Nucleus accumbens (tissue), 56 donors: ENCODE measurements at places on chromosomes 3 and 15.

GRCh38 chr3:16343101-16343500 is 78.1 kb downstream of the OXNAD1 start:
- no peak for DNase-seq

GRCh38 chr15:78206326-78207109 is 27.8 kb downstream of the ACSBG1 start:
- no peak for DNase-seq

DNA sequence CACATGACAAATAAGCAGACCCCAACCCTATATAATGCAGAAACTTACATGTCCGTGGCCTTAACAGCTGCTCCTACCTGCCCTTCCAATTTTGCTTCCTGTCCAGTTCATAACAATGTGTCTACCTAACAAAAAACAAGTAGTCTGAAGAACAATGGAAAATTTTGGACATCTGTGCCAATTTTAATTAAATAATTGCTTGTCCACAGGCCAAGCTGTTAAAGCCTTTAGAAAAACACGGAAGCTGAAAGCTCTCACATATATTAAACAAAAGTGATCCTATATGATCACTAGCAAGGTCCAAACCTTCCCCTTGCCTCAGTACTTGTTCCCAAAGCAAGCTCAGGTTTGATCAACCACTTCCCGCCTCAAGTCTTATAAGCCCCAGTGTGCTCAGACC is 37.1 kb downstream of the MAGI1 start:
- no peak for DNase-seq

DNA sequence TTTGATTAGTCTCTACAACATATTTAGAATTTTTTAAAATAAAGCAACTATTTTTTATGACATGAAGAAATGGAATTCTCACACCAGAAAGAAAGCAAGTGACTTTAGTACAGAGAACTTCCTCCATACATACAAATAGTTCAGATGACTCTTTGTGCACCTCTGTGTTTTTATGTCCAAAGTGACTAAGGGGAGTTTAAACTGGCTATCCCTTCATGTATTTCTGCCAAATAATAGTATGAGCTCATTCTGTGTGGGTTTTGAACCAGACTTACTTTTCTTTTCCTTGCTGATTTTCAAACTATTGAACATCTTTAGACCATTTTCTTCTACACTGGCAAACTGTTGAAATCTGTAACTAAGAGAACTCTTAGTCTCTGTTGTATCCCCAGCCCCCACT is 196.3 kb downstream of the EPHA3 start:
- no peak for DNase-seq

DNA sequence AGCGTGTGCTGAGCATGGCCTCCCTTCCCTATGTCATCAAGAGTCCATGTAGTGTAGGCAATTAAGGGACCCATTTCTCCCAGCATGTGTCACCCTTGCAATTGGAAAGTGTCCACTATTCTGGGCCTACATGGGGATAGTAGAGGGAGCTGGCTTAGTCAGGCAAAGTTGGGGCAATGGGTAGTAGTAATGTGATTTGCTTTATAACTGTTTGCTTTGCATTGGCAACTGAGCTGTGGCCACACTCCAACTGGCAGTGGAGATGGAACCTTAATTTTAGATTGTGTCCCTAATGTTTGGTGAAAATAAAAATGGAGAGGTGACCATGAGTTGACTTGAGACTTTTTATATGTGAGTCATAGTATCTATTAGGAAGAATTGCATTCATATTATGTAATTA is 97.7 kb upstream of the SAMMSON start:
- no peak for DNase-seq

DNA sequence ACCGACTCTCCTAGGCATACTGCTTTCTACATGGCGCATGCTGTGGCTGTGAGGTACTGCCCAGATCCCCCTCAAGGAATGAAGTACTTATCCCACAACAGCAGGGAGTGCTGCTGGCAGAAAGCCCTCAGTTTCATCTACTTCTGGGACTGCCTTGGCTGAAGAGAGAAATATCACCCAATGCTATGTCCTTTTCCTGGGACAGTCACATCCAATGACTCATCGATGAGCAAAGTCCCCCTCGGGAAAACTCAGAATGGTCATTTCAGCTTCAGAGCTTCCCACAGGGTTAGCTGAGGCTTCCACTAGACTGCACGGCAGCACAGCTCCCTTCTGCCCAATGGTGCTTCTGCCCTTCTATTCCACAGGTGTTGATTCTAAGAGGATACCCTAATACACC is 3.6 kb upstream of the NMD3 start:
- no peak for DNase-seq

DNA sequence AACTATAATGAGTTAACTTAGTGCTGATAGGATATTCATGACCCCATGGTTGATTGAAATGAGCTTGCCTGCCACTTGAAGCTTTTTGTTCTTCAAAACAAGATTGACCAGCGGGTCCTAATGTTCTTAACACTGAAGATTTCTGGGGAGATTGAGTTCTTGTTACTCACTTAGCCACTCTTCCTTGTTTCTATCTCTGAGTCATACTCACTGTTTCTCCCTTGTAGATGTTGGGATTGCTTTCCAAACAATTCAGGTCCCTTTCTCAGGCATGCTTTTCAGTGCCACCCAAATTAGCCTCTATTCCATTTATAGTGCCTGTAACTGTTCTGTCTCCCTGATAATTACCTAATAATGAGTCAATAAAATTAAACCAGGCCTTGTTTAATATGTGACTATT is 517.0 kb downstream of the SQOR start:
- DNase-seq, result no peak

DNA sequence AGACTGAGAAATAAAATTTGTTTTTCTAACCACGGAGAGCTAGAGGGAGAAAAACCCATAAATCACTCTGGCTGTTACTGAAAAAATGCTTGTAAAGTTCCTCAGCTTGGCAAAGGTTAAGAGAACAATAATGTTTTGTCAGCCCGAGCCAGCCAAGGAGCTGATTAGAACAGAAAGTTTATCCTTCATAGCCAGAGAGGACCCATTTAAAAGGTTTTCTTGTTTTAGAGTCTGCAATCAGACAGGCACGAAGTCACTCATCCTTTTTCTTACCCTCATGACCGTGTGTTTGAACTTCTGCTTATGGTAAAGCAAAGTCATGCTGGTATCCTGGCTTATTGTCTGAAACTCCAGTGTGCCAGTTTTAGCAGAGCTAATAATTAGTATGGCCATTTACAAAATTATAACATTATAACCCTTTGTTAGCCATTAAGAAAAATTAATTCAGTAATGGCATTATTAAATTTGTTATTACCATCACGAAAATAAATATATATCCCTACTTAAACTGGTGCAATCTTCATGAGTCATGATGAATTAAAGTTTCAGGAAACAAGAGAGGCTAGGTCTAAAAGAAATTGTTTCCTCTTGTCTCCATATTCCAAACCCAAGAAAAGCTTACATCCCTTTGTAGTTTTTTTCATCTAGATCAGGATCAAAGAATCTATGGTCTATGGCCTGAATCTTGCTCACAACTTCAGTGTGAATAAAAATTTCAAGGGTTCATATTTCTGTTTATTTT is 13.5 kb upstream of the STXBP5L start:
- no peak for DNase-seq

DNA sequence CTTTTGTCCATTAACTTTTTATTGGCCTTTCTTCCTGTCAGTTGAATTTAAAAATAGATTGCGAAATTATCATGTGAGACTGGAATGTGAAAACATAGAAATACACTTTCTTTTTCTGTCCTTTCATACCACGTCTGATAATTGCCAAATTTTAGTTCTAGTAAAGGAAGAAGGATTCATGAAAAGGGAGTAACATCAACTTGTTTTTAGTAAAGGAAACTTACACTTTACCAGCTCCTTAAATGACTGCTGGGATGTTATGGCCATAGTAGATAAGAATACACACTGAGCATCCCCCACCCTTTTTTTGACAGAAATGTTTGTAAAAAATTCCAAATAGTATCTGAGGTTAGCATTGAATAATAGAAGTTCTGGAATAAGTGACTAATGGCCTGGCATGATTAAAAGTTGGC is 137.9 kb downstream of the NEO1 start:
- no peak for DNase-seq

DNA sequence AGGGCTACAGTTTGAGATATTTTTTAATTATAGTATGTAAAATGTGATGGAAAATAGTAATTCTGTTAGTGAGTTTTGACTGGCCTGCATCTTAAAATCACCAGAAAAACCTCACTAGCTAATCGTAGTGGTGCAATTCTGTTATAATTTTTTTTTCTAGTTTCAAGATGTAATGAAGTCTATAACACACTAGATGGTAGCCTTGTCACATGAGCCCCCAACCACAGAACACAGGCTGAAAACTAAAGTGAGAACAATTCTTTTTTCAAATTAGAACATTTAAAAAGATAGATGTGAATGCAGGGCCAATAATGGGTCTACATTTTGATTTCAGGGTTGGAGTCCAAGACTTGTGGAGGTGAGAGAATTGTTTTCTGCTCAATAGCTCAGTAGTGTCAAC is 83.3 kb upstream of the KCNH8 start:
- no peak for DNase-seq

DNA sequence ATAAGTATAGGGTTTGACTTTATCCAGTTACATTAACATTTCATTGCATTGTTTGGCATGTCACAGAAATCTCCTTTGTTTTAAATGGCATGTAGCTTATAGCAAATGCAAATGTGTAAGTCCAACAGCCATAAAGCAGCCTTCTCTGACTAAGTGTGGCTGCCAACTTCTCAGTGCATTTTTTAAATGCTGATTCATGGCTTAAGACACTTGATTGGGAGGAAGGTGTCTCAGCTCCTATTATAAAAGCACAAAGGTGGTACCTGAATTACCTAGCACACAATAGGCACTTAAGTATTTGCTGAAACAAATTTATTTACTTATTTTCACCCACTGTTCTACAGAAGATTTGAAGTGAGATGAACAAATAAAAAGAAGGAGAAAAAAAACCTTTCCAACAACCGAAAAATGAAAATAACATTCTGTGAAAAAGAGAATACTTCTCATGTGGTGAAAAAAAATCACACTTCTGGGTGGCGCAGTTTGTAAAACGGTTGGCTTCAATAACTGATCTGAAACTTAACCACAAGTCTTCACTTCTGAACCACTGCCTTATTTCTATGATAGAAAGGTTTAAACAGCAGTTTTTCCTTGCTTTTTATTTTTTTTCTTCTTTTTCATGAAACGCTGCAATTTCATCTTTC is 105.5 kb upstream of the ICE2 start:
- no peak for DNase-seq

DNA sequence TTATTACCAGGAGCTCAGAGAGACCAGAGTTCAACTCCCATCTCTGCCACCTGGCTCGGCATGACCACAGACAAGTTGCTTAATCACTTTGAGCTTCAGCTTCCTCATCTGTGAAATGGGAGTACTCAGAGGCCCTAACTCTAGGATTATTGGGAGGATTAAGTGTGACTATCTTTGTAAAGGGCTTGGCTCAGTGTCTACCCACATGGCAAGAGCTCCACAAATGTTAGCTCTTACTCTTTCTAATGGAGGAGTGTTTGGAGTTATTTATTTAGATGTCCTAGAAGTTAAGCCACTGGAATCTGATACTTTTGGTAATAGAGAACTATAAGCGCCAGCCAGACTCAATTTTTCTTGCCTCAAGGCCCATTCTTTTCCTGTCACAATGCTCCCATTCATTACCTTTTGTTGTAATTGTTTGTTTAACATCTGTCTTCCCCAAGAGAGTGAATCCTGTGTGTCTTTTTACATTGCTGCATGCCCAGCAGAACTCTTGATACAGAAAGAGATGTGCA is 12.3 kb upstream of the LMCD1 start:
- no peak for DNase-seq

- DNase-seq, result no peak
Measured at GRCh38 chr3:16211176-16211904, 36.9 kb downstream of the GALNT15 start.

DNA sequence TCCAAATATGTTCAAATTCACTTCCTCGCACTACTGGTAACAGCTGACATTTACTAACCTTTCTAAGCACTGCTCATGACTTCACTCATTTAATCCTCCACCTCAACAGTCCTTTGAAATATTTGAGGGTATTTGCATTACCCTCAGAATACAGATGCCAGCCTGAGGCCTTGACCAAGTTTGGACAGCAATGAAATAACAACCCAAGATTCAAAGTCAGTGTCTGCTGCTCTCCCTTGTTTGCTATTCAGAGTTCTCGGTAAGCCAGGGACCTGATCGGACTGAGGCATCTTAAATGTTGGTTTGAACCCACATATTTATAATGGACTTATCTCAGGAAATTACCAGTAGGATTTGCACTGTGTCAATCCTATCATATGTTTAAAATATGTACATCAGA is 19.9 kb upstream of the SNRK start:
- DNase-seq, result no peak

DNA sequence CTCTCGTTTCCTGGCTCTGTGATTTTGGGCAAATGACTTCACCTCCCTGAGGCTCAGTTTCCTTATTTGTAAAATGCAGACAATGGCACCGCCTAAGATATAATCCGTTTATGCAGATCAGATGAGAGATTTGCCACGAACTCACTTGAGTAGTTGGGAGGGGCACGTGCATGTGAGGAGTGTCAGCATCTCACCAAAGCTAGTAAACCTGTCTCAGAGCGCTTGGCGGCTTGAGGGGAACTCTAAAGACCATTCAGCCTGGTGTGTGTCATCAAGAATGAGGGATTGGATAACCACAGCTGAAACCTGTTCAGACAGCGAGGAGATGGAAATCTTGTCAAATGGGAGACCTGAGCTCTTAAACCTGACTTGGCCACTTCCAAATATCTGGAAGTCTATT is 48.7 kb downstream of the BDH1 start:
- DNase-seq, result no peak

DNA sequence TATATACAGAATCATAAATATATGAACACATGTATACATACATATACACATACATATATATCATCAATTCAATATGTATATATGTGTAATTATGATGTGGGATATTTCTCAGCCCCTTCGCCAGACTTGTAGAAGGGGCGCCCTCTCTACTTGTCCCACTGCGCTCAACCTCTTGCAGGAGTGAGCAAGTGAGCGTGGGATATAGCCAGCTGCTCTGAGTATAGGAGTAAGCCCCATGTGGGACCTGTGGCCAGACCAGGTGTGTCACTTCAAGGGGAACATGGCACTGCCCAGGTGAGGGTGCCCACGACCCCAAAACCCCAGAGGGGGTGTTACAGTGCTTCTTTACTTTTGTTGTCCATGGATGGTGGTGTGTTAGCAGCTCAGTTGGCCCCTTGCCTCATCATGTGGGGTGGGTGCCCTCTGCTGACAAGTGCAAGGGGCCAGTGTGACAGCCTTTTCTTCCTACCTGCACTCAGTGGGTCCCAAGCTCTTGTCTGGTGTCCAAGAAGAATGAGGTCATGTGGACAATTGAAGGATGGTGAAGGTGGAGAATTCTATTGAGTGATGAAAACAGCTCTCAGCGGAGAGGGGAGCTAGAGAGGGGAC is 304.1 kb downstream of the UNC13C start:
- no peak for DNase-seq

- DNase-seq, result no peak
Measured at GRCh38 chr15:73994912-73995622, 551 bp downstream of the PML start.

- DNase-seq, result no peak
Measured at GRCh38 chr3:18987070-18987469, 161.2 kb upstream of the KCNH8 start.
